ENCODE measurements at places on chromosomes 2 and 18.
A peak's percentile ranks its signal among the peaks of the same experiment; 100 is the strongest.

DNA sequence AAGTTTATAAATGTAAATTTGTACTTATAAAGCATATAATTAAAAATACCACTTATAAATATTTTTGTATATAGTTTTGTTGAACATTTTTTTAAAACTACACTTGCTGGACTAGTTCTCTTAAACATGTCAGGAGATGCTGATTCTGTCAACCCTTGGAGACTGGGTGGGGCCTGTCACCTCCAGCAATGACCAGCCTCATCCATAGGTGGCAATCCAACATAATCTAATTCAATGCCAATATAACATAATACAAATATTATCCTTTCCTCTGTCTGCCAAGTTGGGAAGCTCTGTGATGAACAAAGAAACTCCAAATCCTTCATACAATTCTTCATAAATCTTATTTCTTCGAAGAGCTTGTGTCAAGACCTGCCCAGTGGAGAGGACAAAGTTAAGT lies 140.4 kb downstream of the RBMS1 start:
- no peak for DNase-seq

DNA sequence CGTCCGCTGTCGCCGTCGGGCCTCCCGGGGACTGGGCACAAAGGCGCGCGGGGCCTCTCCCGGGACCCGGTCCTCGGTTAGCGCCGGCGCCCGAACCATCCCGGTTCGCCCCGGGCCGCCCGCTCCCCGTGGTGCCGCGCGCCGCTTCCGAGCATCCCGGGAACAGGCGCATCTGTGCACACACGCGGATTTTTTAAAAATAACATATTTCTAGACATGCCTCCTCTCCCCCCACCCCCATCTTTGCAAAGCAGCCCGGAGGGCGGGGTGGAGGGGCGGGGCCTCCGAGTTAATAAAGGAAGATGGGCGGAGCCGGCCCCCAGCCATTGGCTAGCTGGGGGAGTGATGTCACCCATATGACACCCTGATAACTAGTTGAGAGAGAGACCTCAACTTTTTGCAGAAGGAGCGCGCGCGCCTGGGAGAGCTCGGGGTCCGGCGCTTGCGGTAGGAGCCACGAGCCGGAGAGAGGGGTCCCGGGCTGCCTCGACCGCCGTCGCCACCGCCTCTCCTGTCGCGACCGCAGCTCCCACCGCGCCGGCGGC lies at the start of gene SOX11:
TSS of gene SOX11 (plus strand) at position 400 of the 545 bp plus-strand sequence. CDS start 338 bp downstream, outside the sequence.
- peak; percentile 96 for DNase-seq

- peak; percentile 16 for DNase-seq
Measured at GRCh38 chr2:200905618-200906296, 16.6 kb downstream of the NIF3L1 start.

GRCh38 chr2:150110548-150110947 lies 376.9 kb downstream of the RND3 start:
- no peak for DNase-seq

DNA sequence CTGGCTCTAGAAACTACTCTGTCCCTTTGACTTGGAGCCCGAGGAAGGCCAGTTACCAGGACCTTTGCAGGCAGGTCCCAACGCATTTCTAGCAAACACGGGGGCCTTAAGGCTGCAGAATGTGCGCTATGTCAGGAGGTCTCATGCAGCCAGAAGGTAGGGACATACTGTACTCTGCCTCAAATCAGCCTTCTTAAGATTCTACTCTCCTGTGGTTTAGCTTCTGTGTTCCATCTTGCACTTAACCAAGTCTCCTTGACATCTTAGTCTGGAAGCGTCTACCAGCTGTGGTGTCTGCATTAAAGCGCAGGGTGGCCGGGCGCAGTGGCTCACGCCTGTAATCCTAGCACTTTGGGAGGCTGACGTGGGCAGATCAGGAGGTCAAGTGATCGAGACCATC lies 65.5 kb downstream of the STEAP3 start:
- no peak for DNase-seq

DNA sequence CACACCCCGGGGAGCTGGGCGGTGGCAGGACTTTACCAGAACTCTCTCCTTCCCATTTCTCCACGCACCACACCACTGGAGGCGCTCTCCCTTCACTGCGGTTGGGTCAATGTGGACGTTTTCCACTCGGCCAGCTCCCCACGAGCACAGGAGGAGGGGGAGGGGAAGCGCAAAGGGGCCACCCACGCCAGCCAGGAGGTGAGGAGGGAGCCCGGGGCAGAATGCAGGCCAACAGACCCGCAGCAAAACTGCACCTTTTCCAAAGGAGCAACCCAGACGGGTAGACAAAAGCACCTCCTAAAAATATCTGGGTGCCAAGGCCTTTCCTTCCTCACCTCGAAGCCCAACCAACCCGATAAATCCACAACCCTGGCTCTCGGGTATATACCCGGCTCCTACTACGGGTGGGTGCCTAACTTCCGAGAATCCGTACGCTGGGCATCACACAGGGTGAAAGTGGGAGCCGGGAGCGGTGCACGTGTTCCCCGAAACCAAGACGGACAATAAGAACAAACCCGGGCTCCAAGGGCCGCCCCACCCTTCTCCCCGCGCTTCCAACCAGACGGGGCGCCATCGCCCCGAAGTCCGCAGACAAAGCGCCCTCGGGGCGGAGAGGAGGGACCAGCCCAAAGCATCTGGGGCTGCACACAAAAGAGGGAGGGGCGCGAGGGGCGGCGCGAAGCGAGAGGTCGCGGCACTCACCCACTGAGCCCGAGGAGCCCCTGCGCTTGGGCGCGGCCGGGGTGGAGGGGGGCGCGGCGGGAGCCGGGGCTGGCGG lies 1.0 kb downstream of the RTN4 start:
- DNase-seq, result peak; percentile 61

DNA sequence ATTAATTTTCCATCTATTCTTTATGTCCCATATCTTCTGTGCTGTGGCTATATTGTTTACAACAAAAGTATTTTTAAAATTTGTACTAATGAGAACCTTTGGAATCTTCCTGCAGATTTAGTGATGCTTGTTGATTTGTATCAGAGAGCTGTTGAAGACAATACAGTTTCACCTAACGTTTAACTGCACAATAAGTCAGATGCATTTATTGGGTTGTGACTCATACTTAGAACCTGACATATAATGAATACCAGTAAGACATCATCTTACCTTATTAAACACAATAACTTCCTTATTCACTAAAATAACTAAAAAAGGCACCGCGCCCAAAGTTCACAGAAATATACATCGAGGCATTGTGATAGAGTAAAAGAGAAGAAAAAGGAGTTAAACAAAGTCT lies 43.8 kb upstream of the IL1R1 start:
- no peak for DNase-seq

DNA sequence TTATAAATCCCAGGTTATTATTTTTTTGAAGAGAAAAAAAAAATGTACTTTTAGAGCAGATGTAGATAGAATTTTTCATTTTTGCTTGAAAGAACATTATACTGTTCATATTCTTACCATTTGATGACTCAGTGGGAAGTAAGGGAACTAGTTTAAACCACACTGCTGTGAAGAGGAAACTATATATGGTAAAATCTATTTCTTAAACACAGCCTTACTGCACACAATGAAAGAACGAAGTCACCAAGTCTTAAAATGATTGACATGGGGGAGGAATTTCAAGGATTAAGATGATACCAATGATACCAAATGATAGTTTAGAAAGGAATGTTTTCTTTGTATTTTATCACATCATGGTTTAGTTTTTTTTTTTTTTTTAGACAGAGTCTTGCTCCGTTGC lies 5.0 kb downstream of the ACTR2 start:
- DNase-seq, result no peak

- DNase-seq, result no peak
Measured at GRCh38 chr2:172108587-172108930, 5.9 kb upstream of the DLX2 start.

DNA sequence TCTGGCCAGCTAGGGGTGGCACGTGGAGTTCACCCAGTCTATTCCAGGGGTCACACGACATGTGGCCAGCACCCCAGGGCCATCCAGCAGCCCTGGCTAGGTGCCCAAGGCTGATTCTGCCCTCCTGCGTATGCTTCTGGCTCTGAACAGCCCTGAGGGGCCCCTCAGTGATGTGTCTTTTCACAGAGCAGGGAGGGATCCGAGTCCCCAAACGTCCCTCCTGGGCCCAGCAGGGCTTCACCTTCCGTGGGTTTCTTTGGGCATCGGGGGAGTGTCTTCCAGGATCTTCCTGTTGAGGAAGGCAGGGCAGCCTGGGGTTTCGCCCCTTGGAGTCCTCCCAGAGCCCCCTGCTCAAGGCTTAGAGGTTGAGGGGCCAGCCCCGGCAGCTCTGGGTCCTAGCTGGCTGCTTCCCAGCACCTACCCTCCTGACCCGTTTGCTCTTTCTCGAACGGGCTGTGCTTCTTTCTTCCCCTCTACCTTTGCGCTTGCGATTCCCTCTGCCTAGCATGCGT lies 165.9 kb downstream of the DYSF start:
- DNase-seq, result no peak

- DNase-seq, result no peak
Measured at GRCh38 chr2:214203214-214203613, 207.6 kb upstream of the VWC2L start.

GRCh38 chr18:56739731-56740130 lies 88.6 kb downstream of the WDR7 start:
- no peak for DNase-seq

- DNase-seq, result no peak
Measured at GRCh38 chr2:54497763-54498680, 41.9 kb downstream of the SPTBN1 start.

- no peak for DNase-seq
Measured at GRCh38 chr2:149715005-149715592, 127.5 kb upstream of the MMADHC start.
